GM13976 (cell line): ENCODE measurements at places on chromosomes 1 and 21.
A peak's percentile ranks its signal among the peaks of the same experiment; 100 is the strongest.

DNA sequence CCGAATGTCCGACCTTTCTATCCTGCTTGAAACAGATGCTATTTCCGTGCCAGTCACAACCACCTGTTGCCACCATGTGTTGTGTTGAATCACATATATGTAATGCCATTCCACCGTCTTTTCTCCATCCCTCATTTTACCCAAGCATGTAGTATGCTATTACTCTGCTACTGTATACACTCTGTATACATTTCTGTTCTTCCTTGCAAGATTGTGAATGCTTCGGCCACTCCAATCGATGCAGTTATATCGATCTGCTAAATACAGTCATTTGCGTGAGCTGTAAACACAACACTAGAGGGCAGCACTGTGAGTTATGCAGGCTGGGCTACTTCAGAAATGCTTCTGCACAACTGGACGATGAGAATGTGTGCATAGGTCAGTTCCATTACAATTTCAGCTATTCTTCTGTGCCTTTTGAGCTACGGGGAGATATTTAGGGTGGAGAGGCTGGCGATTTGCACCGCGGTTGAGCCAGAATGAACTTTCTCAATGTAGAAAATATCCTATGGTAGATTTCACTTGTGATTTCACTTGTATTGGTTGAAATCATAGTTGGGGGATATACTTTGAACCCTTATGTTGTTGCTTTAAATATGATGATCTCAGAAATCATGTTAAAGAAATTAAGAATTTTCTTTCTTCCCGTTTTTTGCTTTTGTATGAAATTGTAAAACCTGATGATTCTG, 289.8 kb downstream of the NTNG1 start:
- DNase-seq: no peak

DNA sequence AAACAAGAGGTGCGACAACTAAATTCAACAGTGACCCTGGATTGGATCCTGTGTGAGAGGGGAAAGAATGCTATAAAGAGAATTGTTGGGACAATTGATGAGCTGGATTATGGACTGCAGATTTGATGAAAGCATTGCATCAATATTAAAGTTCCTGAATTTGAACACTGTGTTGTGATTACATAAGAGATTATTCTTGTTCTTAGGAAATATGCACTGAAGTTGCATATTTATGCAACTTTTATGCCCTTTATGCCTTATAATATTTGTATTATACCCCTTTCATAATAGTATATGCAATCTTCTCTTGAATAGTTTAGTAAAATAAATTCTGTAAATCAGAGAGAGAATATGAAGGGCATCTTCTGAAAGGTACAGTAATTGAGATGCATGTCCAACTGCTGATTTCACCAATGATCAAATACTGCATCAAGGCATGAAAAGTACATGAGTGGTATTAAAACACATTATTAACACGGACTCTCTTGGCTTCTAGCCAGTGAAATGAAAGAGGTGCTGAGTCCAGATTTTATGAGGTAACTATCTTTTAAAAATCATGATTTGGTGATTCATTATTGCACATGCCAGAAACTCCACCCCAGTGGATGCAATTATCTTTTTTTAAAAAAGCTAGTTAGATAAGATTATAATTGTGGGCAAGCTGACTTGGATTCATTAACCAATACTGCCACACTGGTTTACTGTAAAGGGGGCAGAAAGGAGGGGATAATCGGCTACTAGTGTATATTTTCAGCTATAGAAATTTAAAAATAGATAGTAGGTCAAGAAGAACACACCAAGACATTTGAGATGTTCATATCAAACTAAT, 19.9 kb upstream of the LPAR3 start:
- DNase-seq: no peak

- DNase-seq: no peak
Observed at GRCh38 chr1:111789666-111790316, 34.1 kb downstream of the DDX20 start.

- no peak for DNase-seq
Observed at GRCh38 chr1:221868593-221869303, 126.9 kb upstream of the DUSP10 start.

DNA sequence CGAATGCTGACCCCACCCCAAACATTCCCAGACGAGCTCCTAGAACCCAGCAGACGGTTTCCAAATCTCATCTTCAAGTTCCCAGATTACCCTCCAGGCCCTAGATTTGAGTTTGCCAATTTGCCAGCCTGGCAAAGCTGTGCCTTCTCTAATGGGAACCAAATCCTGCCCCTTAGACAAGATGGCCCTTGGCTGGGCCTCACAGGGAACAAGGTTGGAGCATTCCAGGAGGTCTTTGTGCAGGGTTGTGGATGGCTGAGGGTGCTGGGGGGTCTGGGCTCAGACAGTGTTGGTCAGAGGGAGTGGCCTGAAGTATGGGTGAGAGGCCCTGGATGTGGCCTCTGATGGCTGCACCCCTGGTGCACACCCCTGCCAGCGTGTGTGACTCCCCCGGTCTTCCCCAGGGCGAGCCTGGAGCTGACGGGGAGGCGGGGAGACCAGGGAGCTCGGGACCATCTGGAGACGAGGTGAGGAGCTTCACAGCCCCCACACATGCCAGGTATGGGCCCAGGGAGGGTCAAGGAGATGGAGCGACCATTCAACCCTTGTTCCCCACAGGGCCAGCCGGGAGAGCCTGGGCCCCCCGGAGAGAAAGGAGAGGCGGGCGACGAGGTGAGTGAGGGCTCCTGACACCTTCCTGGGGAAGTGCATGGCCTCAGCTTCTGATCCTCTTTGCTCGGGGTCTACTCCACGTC, 10.2 kb downstream of the COL6A1 start:
- no peak for DNase-seq

GRCh38 chr1:85259912-85260274, 431 bp upstream of the C1orf52 start:
- no peak for DNase-seq

DNA sequence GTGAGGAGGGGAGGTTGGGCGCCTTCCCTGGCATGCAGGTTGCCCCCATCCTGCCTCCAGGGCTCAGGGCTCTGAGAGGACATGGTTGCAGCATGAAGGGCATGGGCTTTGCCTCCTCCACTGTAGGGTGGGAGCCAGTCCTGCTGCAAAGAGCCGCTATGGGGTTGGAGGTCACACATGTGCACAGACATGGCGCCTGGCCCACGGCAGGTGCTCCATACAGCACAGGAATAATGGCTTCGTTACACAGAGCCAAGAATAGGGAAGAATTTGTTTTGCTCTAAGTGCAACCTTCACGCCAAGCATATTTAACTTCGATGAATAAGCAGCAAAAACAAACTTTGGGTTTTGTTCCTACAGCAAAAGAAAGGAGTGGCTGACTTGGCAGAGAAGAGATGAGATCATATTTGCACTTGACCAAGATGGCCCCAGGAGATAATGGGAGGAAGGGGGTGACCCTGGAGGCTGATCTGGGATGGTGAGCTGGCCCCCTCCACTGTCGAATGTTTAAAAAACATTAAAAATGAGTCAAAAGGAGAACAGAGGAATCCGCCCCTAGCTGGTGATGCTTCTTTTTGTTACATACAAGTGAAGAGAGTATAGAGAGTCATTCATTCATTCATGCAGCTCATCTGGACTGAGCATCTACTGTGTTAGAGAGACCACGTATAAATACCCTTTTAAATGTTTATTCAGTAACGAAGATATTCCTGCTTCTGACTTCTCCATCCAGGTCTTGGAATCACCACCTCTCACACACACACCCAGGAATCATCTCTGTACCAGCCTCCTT, 12.4 kb upstream of the C2CD2 start:
- peak; percentile 17 for DNase-seq

- no peak for DNase-seq
Observed at GRCh38 chr1:172239901-172240300, 180.6 kb upstream of the C1orf105 start.

GRCh38 chr1:8035289-8035688, 9.2 kb upstream of the ERRFI1 start:
- no peak for DNase-seq

GRCh38 chr1:168692472-168692871, 36.5 kb downstream of the DPT start:
- no peak for DNase-seq

DNA sequence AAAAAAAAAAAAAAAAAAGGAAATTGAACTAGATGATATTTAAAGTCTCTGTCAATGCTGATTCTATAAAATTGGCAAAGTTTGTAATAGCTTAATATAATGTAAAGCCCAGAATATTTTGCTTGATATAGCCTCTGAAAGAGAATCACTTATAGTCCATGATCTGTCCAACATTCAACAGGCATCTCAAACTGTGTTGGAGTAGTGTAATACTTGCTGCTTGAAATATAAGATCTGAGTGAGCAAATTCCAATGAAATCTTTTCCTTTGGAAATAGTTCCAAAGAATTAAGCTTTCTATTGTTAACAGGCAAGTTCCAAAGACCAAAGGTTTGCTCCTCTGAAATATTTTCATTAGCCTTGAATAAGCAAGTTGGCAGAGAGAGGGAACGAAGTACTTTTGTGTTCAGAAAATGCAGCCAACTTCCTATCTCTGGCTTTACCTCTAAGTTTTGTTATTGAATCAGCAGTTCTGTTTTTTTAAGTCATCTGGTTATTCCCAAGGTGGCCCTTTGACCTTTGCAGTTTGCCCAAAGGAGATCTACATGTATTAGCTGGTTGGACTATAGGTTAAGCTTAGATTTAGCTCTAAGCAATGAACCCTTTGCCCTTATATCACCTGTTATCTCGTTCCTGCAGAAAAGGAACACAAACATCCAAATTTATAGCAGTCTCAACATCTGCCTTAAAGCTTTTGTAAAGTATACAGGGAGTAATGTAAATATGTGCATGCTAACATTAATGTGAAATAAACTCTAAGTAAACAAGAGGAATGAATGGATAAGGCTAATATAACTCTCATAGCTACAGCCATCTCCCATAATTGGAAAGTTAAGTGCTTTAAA, 24.4 kb upstream of the CEP350 start:
- no peak for DNase-seq

- no peak for DNase-seq
Observed at GRCh38 chr1:152164517-152165136, 5.6 kb upstream of the RPTN start.

- no peak for DNase-seq
Observed at GRCh38 chr1:41805771-41806471, 112.8 kb downstream of the HIVEP3 start.

GRCh38 chr1:43614211-43614610, 35.7 kb upstream of the KDM4A start:
- no peak for DNase-seq

GRCh38 chr1:94808669-94809068, 11.5 kb upstream of the SLC44A3 start:
- DNase-seq: no peak

GRCh38 chr1:94550396-94550795, 8.8 kb upstream of the F3 start:
- DNase-seq: no peak

DNA sequence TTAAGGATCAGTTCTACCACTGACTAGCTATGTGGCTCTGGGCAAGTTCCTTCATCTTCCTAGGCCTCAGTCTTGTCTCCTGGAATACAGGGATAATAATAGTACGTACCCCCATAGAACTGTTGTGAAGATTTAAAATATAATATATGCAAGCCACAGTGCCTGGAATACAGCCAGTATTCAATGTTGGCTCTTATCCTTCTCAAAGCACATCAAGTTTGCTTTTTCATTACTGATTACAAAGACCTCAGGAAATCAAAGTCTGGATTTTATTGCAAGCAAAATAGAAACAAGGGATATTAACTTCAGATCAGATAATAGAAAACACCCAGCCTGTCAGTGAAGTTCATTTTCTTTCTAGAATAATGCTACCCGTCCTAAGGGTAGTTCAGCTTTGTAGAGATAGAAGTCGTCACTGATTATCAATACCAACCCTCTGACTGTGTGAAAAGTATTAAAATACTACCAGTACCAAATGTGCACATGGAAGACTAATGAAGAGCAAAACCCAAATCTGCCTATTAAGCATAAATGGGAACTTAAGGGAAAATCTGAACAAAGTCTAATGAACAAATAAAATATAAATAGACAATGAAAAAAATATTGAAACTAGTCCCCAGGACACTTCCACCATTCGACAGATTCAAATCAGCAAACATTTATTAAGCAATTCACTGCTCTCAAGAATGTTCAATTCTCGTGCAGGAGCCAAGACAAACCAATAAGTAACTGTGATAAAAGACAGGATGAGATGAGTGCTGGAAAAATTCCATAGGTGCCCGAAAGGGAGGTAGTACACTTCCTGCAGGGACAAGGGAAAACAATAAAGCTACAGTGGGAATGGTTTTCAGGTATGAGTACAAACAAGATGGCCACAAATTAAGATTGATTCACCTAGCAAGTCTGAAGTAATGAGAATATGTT, 206.2 kb downstream of the SMYD3 start:
- DNase-seq: no peak

- DNase-seq: no peak
Observed at GRCh38 chr21:28261298-28261697, 731.4 kb downstream of the LTN1 start.

DNA sequence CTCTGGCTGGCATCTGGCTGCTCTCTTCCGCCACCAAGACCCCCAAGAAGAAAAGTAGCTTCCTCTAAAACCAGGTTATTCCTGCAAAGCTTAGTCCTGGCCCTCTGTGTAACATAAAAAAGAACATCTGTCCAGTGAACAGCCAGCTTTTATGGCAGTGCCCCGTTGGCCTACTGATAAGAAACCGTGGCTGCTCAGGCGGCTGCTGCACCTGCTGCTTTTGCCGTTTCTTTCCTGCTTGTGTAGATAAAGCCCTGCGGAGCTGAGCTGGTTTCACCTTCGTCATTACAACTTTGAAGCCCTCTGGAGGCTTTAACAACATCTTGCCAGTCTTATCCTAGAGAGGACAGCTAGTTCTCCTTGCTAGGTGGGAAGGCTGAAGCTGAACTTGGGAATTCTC, 20.5 kb downstream of the ELAPOR1 start:
- DNase-seq: no peak

DNA sequence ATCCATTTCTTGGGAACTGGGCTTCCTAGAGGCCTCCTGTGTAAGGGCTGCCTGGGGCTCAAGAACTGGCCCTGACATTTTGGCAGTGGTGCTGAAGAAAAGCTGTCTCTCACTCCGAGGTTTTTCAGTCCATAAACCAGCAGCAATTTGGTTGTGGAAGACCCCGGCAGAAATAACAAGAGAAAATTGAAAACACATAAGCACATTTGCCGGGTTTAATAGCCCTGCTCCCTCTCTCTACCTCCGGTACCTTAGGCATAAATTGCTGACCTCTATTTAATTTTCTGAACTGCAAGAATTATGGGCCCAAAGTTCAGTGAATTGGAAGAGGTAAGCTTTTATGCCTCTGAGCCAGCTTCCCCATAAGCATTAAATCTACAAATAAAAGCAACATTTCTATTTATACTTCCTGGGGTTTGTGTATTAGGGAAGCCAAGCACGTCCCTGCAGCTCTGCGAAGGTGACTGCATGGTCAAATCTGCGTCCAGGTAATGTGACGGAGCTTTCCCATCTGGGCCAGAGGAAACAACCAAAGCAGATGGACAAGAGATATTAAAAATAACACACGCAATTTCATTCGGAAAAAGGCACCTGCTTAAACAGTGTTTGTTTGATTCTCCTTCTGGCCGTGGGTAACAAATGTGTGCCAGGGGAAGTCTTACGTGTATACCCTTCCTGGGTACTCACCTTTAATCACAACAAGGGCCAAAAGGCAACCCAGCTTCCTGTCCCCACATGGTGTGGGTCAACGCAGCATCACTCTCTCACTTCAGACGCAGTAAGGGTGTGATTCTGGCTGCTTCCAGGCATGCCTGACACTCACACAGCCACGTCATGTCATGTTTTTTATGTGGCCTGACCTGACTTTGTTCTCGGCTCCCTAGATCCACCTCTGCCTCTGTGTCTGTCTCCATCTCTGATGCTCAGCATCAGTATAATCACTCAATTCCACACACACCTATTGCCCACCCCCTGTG, 69.2 kb downstream of the PAPPA2 start:
- DNase-seq: no peak

GRCh38 chr21:45412909-45413611, 8.1 kb downstream of the COL18A1 start:
- no peak for DNase-seq

GRCh38 chr1:22529901-22530621, 33.2 kb upstream of the EPHA8 start:
- DNase-seq: no peak
